ENCODE measurements at places on chromosomes 13 and 19.

DNA sequence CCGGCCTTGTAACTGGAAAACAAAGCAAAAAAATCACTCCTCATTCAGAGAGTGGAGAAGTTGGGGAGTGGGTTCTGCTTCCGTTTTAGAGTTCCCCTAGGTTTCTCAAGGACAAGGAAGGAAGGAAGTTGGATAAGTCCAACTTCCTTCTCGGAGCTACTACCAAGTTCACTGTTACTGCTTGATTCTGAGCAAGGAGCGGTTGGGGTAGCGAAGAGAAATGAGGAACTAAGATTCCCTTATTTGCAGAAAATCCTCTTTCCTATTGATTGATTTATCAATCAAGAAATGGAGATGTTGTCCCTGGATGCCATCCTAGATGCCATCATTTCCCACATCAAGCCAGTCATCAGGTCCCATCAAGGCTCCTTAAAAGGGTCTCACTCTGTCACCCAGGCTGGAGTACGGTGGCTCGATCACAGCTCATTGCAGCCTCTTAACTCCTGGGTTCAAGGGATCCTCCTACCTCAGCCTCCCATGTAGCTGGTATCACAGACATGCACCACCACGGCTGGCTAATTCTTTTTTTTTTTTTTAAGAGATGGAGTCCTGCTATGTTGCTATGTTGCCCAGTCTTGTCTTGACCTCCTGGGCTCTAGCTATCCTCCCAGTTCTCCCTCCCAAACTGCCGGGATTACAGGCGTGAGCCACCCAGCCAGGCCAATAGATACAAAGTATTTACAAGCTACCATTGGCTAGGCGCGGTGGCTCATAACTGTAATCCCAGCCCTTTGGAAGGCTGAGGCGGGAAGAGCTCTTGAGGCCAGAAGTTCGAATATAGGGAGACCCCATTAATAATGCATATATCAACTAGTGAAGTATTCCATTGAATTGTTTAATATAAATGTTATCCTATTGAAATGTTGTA lies 809 bp upstream of the B9D2 start:
- DNase-seq = no peak

GRCh38 chr13:73792796-73793195 lies 341.4 kb downstream of the KLF12 start:
- no peak for DNase-seq

GRCh38 chr13:92461831-92462230 lies 764.8 kb upstream of the GPC6 start:
- DNase-seq = no peak

DNA sequence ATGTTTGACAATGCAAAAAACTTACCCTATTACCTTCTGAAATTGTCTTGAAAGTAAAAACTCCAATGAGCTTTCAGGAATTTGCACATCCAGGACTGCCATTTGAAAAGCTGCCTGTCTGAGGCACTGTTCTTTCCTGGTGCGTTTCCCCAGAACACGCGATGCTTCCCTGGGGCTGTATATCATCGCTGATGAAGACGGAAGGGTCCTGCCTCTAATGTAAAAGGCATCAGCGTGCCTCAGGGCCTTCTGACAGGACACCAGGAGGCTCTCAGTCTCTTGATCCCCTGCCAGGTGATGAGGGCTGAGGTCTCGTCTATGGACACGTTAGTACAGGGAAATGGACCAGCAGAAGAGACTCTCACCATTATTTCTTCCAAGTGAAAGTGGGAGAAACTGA lies 296.8 kb downstream of the EFNB2 start:
- no peak for DNase-seq

DNA sequence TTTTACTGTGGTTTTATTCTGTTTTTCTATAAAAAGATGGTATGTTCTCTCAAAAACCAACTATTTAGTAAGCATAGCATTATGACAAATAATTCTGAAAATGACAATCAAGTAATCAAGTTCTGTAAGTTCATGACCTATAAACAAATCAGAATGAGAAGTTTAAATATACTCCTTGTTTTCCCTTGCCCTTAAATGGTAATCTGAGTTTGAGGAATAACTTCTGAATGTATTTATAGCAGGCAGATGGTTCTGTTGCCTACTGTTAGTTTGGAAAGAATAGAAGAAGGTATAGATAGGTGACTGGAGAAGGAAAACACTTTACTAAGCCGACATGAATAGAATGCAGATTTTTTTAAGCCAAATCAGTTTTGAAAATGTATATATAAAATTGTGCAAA lies 63.9 kb downstream of the POSTN start:
- DNase-seq = no peak

DNA sequence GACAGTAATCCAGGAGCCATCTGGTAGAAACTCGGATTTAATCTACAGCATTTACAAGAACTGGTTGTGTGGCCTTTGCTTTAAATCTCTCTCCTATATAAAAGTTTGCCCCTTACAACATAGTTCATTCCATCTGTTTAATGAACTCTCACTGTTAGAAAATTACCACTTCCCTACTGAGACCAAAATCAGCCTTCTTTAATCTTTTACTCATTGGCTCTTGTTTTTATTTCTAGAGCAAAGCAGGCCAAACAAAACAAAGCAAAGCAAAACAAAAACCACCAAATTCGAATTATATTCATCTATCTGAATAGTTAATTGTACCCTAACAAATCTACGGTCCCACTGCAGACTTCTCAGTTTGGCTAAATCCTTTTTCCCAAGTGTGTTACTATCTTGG lies 127.0 kb downstream of the UGGT2 start:
- no peak for DNase-seq

GRCh38 chr19:12882589-12882988 lies 1.3 kb upstream of the DNASE2 start:
- no peak for DNase-seq

- DNase-seq = no peak
Observed at GRCh38 chr13:100443278-100443997, 145.2 kb downstream of the GGACT start.

GRCh38 chr13:79295906-79296706 lies 109.9 kb downstream of the RBM26 start:
- no peak for DNase-seq

DNA sequence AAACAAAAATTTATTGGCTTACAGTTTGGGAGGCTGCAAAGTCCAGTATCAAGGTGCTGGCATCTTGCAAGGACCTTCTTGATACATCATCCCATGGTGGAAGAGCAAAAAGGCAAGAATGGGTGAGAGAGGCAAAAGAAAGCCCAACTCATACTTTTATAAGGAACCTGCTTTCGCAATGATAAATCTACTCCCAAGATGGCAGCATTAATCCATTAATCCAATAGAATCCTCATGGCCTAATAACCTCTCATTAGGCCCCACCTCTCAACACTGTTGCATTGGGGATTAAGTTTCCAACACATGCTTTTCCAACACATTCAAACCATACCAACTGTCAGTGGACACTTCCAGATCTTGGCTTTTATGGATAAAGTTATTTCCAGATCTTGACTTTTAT lies 48.7 kb upstream of the ZNF507 start:
- no peak for DNase-seq

GRCh38 chr13:30697177-30697953 lies 38.0 kb upstream of the ALOX5AP start:
- no peak for DNase-seq

DNA sequence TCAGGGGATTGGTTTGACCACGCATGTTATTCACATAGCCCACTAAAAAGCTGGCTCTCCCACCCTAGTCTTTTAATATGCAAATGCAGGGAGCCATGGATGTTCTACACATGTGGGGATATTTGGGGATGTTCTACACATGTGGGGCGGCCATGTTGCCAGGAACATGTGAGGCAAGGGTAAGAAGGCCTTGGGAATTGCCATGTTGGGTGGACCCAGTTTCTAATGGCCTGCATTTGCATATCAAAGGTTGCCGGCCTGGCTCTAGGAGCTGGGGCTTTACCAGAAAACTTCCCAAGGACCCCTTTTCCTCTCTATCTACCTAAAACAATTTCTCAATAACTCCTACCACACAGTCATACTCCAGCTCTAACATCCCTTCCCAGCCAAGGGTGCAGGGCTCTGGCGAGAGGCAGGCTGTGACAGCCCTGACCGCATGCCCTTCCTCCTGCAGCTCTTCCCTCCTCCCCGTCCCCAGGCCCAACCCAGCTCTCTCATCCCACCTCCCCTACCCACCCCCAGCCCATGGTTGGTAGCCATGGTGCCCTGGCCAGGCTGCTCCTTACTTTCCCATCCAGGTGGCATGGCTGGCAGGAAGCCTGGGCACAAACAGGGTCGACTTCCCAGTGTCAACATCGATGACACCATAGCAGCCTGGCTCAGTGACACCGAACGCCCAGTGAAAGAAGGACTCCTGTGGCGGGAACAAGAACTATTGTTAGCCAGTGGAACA lies 11.0 kb downstream of the PEPD start:
- DNase-seq = no peak

- peak; percentile 82 for DNase-seq
Observed at GRCh38 chr19:50728084-50728737, 5.0 kb downstream of the CLEC11A start.

GRCh38 chr13:99193152-99193551 lies 7.5 kb upstream of the UBAC2 start:
- DNase-seq = no peak

GRCh38 chr19:51090471-51090870 lies 7.8 kb upstream of the KLK14 start:
- no peak for DNase-seq

- no peak for DNase-seq
Observed at GRCh38 chr13:96948127-96948526, 46.1 kb downstream of the OXGR1 start.

GRCh38 chr13:46168341-46168740 lies 13.6 kb downstream of the LCP1 start:
- peak; percentile 49 for DNase-seq

GRCh38 chr13:80547885-80548825 lies 207.2 kb upstream of the SPRY2 start:
- no peak for DNase-seq

GRCh38 chr13:110874508-110874960 lies 40.3 kb downstream of the ANKRD10 start:
- DNase-seq = no peak

- no peak for DNase-seq
Observed at GRCh38 chr19:14150041-14150769, 13.8 kb upstream of the ASF1B start.

DNA sequence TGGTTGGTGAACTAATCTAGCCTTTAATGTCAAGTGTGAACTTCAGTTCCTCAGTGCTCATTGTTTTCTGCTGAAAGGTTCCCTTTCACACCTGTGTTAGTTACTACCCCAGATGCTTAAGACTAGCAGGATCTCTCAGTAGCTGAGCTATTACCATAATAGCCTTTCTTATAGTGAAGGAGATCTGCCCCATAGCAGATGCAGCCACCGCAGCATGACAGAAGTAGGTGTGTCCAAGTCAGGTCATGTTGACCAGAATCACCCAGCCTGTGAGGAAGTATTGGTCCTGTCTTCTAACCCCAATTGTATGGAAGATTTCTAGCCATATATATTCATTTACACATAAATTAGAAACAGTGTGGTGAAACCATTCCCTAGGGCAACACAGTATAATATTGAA lies 37.3 kb downstream of the ZAR1L start:
- DNase-seq = no peak

GRCh38 chr19:16594131-16594586 lies 21.9 kb upstream of the SLC35E1 start:
- DNase-seq = peak; percentile 66

DNA sequence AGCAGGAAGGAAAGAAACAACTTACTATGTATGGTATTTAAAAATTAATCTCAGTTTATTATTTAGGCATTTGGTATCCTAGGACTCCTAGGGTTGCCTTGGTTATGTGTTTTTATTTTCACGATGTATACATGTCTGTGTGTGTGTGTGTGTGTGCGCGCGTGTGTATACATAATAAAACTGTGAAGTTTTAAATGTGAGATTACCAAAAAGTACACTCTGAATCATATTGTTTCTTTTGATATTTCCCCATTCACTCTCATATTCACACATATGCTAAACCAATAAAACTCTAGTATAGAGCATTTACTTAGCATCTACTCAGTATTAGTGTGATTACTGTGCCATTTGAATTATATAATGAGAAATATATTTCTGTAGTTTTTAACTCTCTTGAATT lies 30.8 kb upstream of the NDFIP2 start:
- no peak for DNase-seq

DNA sequence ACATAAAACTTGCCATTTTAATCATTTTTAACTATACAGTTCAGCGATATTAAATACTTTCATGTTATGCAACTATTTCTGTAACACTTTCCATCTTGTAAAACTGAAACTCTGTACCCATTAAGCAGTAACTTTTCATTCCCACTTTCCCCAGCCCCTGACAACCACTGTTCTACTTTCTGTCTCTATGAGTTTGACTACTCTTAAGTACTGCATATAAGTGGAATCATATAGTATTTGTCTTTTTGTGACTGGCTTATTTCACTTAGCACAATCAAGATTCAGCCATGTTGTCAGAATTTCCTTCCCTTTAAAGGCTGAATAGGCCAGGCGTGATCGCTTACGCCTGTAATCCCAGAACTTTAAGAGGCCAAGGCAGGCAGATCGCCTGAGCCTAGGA lies 56.2 kb downstream of the ARHGAP35 start:
- DNase-seq = no peak

GRCh38 chr13:22161871-22162270 lies 491.0 kb downstream of the FGF9 start:
- no peak for DNase-seq
